ENCODE measurements at places on chromosomes 4 and X. TPM values are rescaled to one million over a fixed set of nuclear protein-coding genes. Genes with fewer than 3 reads are reported as not detected.
A peak's percentile ranks its signal among the peaks of the same experiment; 100 is the strongest.

The IDUA gene
- 15.4 TPM for polyA plus RNA-seq

- no peak for DNase-seq
- H3K27me3 ChIP-seq = no peaks in the 10 kb centered on the region
- no peak overlapping the region for H3K4me3 ChIP-seq
- no peak overlapping the region for H3K27ac ChIP-seq
Observed at GRCh38 chrX:123817288-123817894, 42.5 kb upstream of the XIAP start.

The MPP1 gene
- polyA plus RNA-seq = 12.8 TPM

GRCh38 chr4:114677346-114677979 is 78.9 kb downstream of the UGT8 start:
- no peaks in the 10 kb centered on the region for H3K4me1 ChIP-seq
- no peaks in the 10 kb centered on the region for H3K27me3 ChIP-seq
- H3K36me3 ChIP-seq = no peaks in the 10 kb centered on the region
- no peak overlapping the region for H3K27ac ChIP-seq
- DNase-seq = no peak

- H3K4me3 ChIP-seq = no peak overlapping the region
- DNase-seq = no peak
- no peaks in the 10 kb centered on the region for H3K36me3 ChIP-seq
- no peak overlapping the region for H3K27ac ChIP-seq
- no peaks in the 10 kb centered on the region for H3K27me3 ChIP-seq
- no peaks in the 10 kb centered on the region for H3K4me1 ChIP-seq
Observed at GRCh38 chr4:157072002-157072401, 3.9 kb upstream of the GLRB start.

DNA sequence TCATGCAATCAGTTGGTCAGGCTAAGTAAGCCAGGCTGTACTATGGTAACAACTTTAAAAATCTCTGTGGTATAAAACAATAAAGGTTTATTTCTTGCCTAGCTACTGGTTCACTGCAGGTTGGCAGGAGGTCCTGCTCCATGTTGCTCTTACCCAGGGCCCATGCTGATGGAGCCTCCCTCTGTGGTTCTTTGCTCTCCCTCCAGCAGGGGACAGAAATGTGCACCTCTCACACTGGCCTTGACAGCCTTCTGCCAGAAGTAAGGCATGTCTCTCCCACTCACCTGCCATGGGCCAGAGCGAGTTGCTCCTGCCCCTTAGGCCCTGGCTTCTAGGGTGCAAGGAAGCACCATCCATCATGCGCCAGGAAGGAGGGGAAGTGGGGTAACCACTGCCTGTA is 31.1 kb downstream of the CLDN22 start:
- no peak overlapping the region for H3K4me3 ChIP-seq
- H3K4me1 ChIP-seq = no peaks in the 10 kb centered on the region
- DNase-seq = no peak
- no peaks in the 10 kb centered on the region for H3K27me3 ChIP-seq

GRCh38 chr4:169114341-169114974 is 104.4 kb upstream of the CBR4 start:
- DNase-seq = no peak
- peaks cover 7% of the 10 kb centered on the region for H3K36me3 ChIP-seq
- H3K4me1 ChIP-seq = peaks cover 4% of the 10 kb centered on the region
- no peaks in the 10 kb centered on the region for H3K27me3 ChIP-seq

The PPARGC1A gene
- polyA plus RNA-seq = 2.9 TPM

The FAM236A gene
- not detected for polyA plus RNA-seq

The CLDN22 gene
- 0.30 TPM for polyA plus RNA-seq

- H3K4me3 ChIP-seq = no peak overlapping the region
- no peaks in the 10 kb centered on the region for H3K27me3 ChIP-seq
- H3K4me1 ChIP-seq = no peaks in the 10 kb centered on the region
Observed at GRCh38 chrX:72038016-72038415, 93.7 kb downstream of the RTL5 start.

DNA sequence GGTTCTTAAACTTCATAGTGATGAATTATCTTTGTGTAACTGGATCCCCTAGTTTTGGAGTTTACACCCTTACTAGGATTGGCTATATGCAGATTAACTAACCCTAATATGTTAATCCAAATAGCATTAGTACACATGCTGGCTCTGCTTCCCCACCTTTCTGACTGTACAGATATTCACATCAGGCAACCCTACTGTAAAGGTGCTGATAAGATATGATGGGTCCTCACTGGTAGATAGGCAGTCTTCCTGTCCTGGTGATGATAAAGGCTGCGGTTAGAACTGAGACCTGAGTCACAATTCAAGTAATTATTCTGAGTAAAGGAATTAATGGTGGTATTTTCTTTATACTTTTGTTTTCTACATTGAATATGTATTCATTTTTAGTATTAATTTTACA is 118.6 kb downstream of the COL4A5 start:
- no peak for DNase-seq
- H3K4me1 ChIP-seq = no peaks in the 10 kb centered on the region
- no peak overlapping the region for H3K27ac ChIP-seq
- no peak overlapping the region for H3K4me3 ChIP-seq
- H3K36me3 ChIP-seq = no peaks in the 10 kb centered on the region

DNA sequence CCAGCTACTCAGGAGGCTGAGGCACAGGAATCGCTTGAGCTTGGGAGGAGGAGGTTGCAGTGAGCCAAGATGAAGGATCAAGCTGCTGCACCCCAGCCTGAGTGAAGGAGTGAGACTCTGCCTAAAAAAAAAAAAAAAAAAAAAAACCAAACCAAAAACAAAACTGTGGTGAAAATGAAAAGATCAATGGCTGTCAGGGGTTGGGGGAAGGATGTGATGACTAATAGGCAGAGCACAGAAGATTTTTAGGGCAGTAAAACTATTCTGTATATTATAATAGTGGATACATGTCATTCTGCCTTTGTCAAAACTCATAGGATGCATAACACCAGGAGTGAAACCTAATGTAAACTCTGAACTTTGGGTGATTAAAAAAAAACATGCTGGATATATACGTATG is 69.9 kb upstream of the ELOVL6 start:
- no peaks in the 10 kb centered on the region for H3K4me1 ChIP-seq
- H3K27me3 ChIP-seq = no peaks in the 10 kb centered on the region
- DNase-seq = no peak
- H3K27ac ChIP-seq = no peak overlapping the region
- H3K4me3 ChIP-seq = no peak overlapping the region
- no peaks in the 10 kb centered on the region for H3K36me3 ChIP-seq

The MAGEC1 gene
- not detected for polyA plus RNA-seq

- no peaks in the 10 kb centered on the region for H3K36me3 ChIP-seq
- no peak overlapping the region for H3K27ac ChIP-seq
- no peaks in the 10 kb centered on the region for H3K4me1 ChIP-seq
- H3K4me3 ChIP-seq = no peak overlapping the region
Observed at GRCh38 chrX:7164174-7164573, 16.2 kb upstream of the PUDP start.

DNA sequence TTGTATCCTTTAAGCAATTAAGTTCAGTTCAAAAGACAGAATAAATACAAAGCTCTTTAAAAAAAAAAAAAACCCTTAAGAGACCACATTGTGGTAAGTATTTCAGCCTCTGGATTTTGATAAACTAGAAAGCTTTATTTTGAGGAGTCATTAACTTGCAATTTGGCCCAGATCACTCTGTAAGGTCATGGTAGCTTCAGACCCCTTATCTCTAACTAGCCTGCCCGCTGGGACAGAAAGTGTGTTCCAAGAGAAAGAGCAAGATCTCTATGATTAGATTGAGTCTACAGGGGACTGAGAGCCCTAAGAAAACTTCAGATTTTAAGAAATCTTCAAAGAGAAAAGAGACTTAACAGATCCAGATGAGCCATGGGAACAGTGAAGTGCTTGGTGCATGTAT is 45.6 kb downstream of the GALNT7 start:
- H3K36me3 ChIP-seq = no peaks in the 10 kb centered on the region
- no peak for DNase-seq
- H3K27ac ChIP-seq = no peak overlapping the region
- peaks cover 42% of the 10 kb centered on the region for H3K4me1 ChIP-seq

DNA sequence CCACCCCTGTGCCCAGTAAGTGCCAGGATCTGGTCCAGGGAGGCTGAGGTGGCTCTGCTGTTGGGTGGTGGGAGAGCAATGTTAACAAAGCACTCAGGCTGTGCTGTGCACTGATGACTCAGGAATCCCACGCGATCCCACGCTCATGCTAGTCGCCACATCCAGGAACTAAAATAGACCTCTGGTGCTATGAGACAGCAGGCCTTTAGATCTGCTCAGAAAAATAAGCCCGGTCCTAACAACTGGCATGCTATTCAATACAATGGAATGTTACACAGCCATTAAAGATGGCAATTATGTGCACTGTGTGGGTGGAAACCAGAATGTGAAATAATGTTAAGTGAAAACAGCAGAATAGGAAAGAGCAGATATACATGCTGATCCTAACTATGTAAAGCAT is 26.0 kb downstream of the ARL13A start:
- H3K4me1 ChIP-seq = no peaks in the 10 kb centered on the region
- H3K27ac ChIP-seq = no peak overlapping the region
- no peak for DNase-seq
- H3K27me3 ChIP-seq = no peaks in the 10 kb centered on the region

- no peak for DNase-seq
- no peak overlapping the region for H3K4me3 ChIP-seq
Observed at GRCh38 chr4:37002625-37003024, 241.9 kb upstream of the NWD2 start.

The TACC3 gene
- 22.7 TPM for polyA plus RNA-seq

The LRP2BP gene
- polyA plus RNA-seq = not detected

DNA sequence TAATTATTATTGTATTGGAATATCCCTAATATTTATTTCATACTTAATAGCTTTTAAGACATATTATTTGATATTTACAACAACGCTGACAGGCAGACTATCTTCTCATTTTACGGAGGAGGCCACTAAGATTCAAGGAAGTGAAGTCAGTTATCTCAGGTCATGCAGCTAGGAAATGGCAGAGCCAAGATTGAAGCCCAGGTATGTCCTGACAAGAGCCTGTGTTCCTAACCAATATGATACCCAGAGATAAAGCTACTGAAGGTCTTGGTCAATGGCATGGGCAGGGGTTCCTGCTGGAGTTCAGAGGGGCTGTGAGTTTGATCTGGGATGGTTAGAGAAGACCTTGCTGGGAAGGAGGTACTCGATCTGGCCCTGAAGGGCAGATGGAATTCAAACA is 47.1 kb downstream of the ARHGEF6 start:
- no peak overlapping the region for H3K4me3 ChIP-seq
- no peak for DNase-seq

DNA sequence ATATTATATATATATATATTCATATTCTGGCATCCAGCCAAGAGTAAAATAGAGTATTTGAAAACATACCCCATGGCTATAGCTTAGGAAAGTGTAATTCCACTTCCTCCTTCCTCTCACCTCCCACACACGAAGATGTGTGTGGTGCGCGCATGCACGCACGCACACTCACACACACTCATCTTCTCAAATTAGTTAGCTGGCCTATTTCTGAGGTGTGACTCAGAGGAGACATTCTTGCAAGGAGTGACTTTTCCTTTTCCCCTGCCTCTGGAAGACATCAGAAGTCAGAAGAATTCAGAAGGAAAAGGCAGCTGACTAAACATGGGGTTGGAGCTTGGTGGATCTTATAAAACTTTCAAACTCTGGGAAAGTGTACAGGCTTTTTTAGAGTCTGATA is 8.8 kb downstream of the ENPEP start:
- H3K36me3 ChIP-seq = no peaks in the 10 kb centered on the region
- H3K27me3 ChIP-seq = no peaks in the 10 kb centered on the region
- H3K4me1 ChIP-seq = peaks cover 4% of the 10 kb centered on the region
- peak; percentile 35 for DNase-seq
- no peak overlapping the region for H3K4me3 ChIP-seq

The CENPVL2 gene
- not detected for polyA plus RNA-seq

GRCh38 chrX:47172971-47173792 is 20.4 kb upstream of the UBA1 start:
- no peak for DNase-seq
- peaks cover 30% of the 10 kb centered on the region for H3K36me3 ChIP-seq
- no peak overlapping the region for H3K4me3 ChIP-seq

GRCh38 chr4:101230801-101231426 is 116.4 kb downstream of the PPP3CA start:
- no peaks in the 10 kb centered on the region for H3K27me3 ChIP-seq
- no peak overlapping the region for H3K27ac ChIP-seq
- no peak overlapping the region for H3K4me3 ChIP-seq
- H3K4me1 ChIP-seq = peaks cover 39% of the 10 kb centered on the region

GRCh38 chrX:129981200-129981553 is 1.3 kb upstream of the BCORL1 start:
- no peak for DNase-seq
- peak overlapping the region; percentile 78 for H3K27ac ChIP-seq
- peak overlapping the region; percentile 60 for H3K4me3 ChIP-seq
- no peaks in the 10 kb centered on the region for H3K4me1 ChIP-seq
- no peaks in the 10 kb centered on the region for H3K36me3 ChIP-seq

DNA sequence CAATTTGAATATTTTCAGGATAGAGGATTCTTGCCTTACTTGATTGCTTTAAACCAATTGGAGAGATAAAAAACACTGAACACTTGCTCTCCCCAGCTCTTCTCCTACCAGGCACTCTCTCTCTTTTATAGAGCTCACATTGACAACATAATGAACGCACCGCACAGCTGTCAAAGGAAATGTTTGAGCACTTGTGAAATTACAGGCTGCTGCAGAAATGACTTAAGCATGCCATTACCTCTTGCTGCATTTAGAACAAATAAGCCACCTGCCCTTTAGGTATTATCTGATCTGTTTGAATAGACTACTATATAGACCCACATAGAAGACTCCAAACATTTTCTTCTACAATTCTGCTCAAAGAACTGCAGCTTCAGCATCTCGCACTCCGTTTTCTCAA is 227.7 kb downstream of the C4orf33 start:
- H3K27ac ChIP-seq = no peak overlapping the region
- H3K36me3 ChIP-seq = no peaks in the 10 kb centered on the region
- no peaks in the 10 kb centered on the region for H3K27me3 ChIP-seq
- DNase-seq = no peak
- H3K4me1 ChIP-seq = no peaks in the 10 kb centered on the region

DNA sequence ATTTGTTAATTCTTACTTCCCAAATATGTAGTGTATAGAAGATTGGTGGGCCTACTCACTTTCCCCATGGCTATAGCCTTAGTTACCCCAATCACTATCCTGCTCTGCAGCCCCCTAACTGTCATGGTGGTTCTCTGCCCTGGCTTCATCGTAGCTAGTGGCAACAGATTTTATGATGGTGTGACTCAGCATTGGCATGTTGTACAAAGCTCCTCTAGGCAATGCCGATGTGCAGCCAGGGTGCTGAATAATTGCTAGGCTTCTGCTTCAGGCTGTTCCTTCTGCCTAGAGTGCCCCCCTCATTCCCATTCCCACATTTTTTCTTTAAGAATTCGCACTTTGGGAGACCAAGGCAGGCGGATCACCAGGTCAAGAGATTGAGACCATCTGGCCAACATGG is 35.2 kb downstream of the AFF2 start:
- H3K4me3 ChIP-seq = no peak overlapping the region
- H3K27me3 ChIP-seq = no peaks in the 10 kb centered on the region
- no peak for DNase-seq
- no peaks in the 10 kb centered on the region for H3K4me1 ChIP-seq
- H3K36me3 ChIP-seq = no peaks in the 10 kb centered on the region
- no peak overlapping the region for H3K27ac ChIP-seq

The DIPK2B gene
- 1.1 TPM for polyA plus RNA-seq

- no peaks in the 10 kb centered on the region for H3K27me3 ChIP-seq
- no peaks in the 10 kb centered on the region for H3K36me3 ChIP-seq
- no peak overlapping the region for H3K27ac ChIP-seq
- H3K4me1 ChIP-seq = peaks cover 26% of the 10 kb centered on the region
- no peak overlapping the region for H3K4me3 ChIP-seq
Observed at GRCh38 chr4:8503801-8504200, 63.2 kb downstream of the TRMT44 start.
